ENCODE measurements at places on chromosomes 5 and 9.

DNA sequence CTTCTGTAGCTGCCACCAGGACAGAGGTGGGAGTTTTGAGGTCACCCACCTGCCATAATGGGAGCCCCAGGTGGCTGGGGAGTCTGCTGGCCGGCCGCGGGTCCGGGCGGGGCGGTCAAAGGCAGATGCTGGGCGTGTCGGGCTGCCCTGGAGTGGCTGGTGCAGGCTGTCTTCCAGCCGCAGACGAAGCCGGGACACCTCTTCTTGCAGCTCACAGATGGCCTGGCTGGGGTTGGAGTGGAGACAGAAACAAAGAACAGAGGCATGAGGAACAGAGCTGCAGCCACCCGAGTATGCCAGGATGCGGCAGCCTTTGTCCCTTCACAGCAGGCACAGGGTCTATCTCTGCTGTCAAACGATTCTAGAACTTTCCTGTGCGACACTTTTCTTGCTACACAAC is 18.0 kb downstream of the ORM2 start:
- DNase-seq, result no peak

DNA sequence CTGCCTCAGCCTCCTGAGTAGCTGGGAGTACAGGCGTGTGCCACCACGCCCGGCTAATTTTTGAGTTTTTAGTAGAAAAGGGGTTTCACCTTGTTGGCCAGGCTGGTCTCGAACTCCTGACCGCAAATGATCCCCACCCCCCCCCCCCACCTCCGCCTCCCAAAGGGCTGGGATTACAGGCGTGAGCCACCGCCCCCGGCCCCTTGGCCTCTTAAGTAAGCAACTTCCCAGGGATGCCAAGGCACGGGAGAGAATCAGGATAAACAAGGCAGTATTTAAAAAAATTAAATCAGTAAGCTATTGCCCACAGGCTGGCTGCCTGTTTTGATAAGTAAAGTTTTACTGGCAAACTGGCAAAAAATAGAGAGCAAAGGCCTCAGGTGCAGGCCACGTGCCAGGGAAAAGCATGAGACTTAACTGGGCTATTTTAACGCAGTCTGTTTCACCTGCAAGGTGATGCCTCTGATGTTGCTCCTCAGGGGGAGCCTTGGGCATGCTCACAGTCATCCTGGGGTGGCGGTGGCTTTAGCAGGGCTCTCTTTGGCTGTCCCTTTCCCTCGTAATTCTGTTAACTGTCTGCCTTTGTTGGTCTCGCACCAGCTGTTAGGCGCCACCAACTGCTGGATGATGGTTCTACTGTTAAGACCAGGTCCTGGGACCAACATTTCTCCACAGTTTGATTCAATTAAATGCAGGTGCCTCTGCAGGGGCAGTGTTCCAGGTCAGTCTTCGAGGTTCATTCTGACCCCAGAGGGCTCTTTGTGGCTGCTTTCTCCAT is 19.4 kb upstream of the RNF130 start:
- DNase-seq, result no peak

- no peak for DNase-seq
Measured at GRCh38 chr5:103340717-103341388, 82.3 kb downstream of the MACIR start.

DNA sequence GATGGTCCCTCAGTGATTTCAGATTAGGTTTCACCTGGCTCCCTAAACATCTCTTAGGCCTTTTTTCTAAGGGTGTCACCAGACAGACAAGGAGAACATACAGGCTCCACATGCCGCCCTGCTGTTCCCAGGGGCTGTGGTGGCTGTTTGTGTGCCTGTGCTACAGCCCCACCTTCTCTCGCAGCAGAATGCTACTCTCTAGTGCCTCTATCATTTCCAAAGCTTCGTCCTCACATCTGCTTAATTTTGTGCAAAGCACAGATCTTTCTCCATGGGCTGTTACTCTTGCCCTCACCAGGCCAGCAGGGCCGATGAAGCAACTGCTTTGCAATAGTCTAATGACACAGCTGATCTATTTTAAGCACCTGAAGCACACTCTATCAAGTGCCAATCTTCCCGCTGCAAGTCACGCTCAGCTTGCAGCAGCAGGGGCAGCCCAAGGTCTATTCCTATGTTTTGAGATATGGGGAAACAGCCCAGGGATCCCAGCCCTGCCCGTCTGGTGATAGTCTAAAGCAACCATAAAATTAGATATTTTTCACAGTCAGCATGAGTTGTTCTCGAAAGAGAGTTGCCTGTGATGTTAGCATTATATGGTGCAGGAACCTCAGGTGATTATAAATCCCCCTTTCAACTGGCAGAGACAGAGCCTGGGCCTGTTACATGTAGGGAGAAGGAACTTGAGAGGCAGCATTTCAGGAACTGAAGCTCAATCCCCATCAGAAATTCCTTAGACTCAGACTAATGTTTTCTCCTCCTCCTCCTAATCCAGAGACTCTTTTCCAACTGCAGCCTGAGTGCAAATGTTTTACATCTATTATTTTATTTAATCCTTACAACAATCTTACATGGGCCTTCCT is 12.7 kb downstream of the ABLIM3 start:
- DNase-seq, result no peak

- DNase-seq, result no peak
Measured at GRCh38 chr5:150082889-150083288, 3.5 kb downstream of the CSF1R start.

GRCh38 chr5:118007262-118007661 is 981.1 kb downstream of the DTWD2 start:
- DNase-seq, result no peak

DNA sequence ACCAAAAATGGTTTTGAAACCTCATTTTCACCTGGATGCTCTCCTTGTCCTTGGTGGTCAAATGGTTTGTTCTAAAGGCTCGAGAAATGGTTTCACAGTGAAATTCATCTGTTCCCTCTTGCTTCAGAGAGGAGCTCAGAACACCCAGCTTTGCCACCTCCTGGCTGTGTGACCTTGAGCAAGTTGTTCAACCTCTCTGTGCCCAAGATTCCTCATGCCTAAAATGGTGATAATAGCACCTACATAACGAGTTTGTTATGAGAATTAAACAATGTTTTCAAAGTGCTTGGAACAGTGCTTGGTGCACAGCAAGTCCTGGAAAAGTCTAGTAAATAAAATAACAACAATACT is 6.5 kb upstream of the GADD45G start:
- DNase-seq, result no peak
